T-cell (primary cell): ENCODE measurements at places on chromosomes 13 and 19.
A peak's percentile ranks its signal among the peaks of the same experiment; 100 is the strongest.

GRCh38 chr13:101474419-101474957, 22.0 kb downstream of the ITGBL1 start:
- no peak for DNase-seq

- DNase-seq, result no peak
These were observed 182.8 kb downstream of the FOXO1 start for GRCh38 chr13:40483601-40484000.

- no peak for DNase-seq
These were observed 2.1 kb downstream of the TEAD2 start for GRCh38 chr19:49359851-49360820.

- no peak for DNase-seq
These were observed 9.0 kb upstream of the USP29 start for GRCh38 chr19:57110592-57111328.

GRCh38 chr13:103638706-103639105, 572.5 kb upstream of the SLC10A2 start:
- no peak for DNase-seq

DNA sequence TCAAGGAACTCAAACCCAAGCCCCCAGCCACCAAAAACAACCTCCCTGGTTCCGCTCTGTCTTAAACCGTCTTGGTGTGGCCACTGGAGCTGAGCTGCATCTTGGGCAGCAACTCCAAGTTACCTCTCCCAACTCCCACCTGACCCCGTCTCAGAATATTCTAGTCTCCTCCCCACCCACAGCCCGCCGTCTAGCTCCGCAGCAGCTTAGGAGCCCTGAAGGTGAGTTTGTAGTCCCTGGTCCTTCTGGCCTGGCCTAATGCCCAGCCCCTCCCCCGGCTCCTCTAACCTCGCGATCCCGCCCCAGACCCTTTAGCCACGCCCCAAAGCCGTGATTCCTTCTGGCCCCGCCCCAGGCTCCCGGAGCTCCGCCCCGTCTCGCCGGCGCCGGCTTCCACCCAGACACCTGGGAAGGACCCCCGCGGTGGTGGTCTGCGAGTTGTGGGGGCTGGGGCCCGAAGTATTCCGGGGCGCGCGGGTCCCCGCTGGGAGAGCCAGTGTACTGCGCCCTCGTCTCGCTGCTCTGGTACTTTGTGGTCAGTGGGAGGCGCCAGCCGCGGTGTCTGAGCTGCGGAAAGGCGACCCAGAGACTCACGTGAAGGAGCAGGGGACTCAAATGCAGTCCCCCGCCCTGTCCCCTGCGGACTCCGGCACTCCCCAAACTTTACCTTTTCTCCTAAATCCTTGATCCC, 2.5 kb upstream of the LHB start:
- DNase-seq, result peak; percentile 56

- DNase-seq, result no peak
These were observed 844.9 kb downstream of the OLFM4 start for GRCh38 chr13:53873558-53873957.

- DNase-seq, result no peak
These were observed 1229.0 kb downstream of the PCDH9 start for GRCh38 chr13:66001140-66001539.

DNA sequence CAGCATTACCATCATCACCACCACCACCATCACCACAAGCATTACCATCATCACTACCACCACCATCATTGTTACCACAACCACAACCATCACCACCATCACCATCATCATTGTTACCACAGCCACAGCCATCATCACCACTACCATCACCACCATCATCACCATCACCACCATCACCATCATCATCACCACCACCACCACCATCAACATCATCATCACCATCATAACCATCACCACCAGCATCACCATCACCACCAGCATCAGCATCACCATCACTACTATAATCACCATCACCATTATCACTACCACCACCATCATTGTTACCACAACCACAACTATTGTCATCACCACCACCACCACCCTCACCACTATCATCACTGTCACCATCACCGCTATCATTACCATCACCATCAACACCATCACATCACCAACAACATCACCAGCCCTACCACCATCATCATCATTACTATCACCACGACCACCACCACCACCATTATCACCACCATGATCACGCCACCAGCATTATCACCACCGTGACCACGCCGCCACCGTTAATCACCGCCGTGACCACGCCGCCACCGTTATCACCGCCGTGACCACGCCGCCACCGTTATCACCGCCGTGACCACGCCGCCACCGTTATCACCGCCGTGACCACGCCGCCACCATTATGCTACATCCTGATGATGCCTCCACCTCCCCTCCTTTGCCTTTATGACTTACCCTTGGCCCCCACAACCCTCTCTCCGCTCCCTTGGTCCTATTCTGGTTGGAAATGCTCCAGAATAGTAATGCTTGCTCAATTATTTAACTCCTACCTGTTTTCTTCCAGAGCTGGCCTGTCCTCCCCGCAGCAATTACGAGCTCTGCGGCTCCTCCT, 10.0 kb upstream of the FXYD3 start:
- no peak for DNase-seq

- DNase-seq, result no peak
These were observed at the start of gene A1BG for GRCh38 chr19:58352760-58353671. Gene A1BG (minus strand): TSS chr19:58353492. CDS start chr19:58353437, 55 bp downstream.

GRCh38 chr13:27211771-27212364, 39.5 kb upstream of the RPL21 start:
- no peak for DNase-seq

GRCh38 chr13:45156565-45157361, 36.5 kb downstream of the GTF2F2 start:
- no peak for DNase-seq

GRCh38 chr13:33744589-33745369, 73.2 kb upstream of the RFC3 start:
- no peak for DNase-seq

GRCh38 chr19:13817615-13818371, 22.6 kb downstream of the ZSWIM4 start:
- no peak for DNase-seq

DNA sequence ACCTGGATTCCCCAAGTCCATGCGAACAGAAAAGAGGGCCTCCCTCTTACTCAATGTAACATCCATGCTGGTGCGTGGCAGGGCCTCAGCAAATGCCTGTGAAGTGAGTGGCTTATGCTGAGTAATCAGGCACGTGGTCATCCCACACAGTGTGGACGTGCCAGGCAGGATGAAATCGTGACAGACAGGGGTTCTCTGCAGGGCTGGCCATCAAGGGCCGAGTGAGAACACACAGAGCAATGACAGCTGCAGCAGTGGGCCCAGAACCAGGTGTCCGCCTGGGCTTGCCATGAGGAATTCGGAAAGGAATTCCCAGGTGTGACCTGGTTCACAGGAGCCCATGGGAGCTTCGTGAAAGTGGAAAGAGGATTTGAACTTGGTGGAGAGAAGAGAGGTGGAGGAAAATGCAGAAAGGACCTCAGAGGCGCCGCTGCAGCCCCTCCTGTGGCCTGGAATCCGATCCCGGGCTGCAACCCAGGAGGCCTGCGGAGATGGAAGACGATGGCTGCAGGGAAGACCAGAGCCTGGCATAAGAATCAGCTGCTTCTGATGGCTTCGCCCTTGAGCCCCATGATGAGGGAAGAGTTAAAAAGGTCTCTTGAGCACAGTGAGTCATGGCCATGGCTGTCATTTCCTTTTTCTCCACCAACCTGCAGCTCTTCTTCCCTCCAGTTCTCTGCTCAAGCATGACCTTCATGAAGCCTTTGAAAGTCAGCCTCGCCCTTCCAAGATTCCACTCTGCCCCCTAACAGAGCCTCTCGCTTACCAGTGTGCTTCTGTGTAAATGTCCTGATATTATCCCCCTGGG, 34.6 kb upstream of the SOX1 start:
- no peak for DNase-seq

DNA sequence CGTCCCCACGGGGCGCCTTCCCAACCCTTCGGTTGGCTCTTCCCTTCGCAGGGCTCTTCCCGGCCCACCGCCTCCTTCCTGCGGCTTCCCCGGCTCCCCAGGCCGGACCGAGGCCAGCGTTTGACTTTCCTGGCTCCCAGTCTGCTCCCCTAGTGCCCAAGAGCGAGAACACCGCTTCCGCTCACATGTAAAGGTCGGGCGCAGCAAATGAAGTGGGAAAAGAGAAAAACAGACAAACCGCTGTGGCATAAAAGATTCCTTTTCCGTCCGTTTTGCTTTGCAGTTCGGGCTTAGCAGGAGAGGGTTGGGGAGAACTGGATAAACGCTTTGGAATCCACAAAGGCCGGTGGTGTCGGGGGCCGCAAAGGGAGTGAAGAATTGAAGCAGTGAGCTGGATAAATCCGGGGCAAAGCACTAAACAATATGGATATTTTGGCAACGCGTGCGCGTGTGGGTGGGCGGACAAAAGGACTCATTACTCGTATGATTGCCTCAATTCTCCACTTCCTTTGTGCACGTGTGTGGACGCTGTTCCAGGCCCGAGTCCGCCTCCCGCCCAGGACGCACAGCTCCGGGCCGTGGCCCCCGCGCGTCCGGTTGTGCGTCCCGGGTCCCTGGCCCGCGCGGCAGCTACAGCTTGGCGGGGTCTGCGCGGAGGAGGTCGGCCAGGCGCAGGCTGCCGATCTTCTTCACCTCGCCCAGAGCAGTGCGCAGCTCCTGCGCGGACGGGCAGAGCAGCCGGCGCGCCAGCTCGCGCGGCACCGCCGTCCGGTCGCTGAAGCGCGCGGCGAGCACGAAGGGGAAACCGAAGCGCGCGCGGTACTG, 8.6 kb upstream of the CDX2 start:
- DNase-seq, result no peak

DNA sequence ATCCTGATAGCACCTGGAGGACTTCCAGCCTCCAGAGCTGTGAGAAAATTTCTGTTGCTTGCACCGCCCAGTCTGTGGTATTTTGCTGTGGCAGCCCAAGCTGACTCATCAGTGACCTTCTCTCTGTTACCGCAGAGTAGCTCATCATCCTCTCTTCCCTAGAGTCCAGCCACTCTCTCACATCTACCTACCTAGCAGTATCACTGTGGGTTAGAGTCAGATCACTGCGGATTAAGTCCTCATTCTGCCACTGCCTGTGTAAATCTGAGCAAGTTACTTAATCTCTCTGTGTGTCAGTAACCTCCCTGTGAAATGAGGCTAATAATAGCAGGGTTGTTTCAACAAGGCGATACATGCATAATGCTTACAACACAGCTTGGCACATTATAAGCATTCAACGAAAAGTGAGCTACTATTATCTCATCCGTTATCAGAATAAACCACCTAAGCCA, 40.3 kb upstream of the USPL1 start:
- DNase-seq, result no peak

DNA sequence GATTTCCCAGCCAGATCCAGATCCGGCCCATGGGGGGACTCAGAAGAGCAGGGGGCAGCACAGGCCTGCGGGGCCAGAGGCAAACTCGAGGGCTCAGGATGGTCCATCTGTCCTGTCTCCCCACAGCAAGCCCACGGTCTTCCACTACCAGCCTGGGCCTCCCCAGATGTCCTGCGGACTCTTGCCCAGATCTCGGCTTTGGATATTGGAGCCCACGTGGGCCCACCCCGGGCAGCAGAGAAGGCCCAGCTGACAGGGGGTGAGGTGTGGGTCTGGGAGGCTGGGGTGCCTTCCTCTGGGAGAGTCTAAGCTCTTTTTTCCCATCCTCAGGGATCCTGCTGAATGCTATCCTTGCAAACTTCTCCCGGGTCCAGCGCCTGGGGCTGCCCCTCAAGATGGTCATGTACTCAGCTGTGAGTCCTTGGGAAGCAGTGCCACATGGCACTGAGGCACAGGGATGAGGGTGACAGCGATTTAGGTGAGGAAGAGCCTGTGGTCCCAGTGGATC, 3.4 kb downstream of the ACP4 start:
- DNase-seq, result no peak

GRCh38 chr13:43009506-43009905, 13.9 kb upstream of the DNAJC15 start:
- DNase-seq, result no peak

DNA sequence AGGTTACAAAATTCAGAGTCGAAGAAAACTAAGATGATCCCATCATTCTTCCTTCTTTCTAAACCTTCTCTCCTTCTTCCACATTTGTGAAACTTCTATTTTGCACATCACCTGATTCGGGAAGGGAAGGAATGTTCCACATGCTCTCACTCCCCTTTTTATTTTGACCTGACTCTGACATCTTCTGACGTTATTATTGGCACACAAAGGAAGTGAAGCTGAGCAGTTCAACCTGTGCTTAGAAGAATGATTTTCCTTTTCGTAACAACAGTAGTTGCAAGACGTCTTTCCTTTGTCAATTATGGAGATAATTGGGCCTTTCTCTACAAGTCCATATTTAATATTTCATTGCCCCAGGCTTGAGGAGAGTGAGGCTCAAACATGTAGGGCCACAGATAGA, 18.0 kb downstream of the FAM124A start:
- DNase-seq, result no peak

- DNase-seq, result no peak
These were observed 2.9 kb downstream of the KASH5 start for GRCh38 chr19:49390929-49391359.

DNA sequence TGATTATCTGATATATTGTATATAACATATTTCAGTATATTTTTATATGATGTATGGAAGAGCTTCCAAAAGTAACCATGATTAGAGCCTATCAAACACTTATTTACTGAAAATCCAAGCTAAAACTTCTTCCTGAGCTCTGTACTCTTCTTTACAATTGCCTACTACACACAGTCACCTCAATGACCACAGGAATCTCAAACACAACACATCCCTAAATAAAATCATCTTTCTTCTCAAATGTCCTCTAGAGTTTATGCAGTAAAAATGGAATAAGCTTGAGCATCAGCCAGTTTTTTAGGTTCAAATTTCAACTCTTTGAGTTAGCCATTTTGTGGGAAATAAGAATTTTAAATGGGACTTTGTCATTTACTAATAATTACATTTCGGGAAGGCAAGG, 102.6 kb upstream of the FNDC3A start:
- DNase-seq, result no peak

- DNase-seq, result no peak
These were observed 12.4 kb downstream of the CEBPG start for GRCh38 chr19:33385956-33386355.

GRCh38 chr19:31513841-31514240, 164.6 kb upstream of the TSHZ3 start:
- no peak for DNase-seq

- no peak for DNase-seq
These were observed 505 bp downstream of the PAF1 start for GRCh38 chr19:39390451-39390750.

- no peak for DNase-seq
These were observed 55.2 kb downstream of the ELF1 start for GRCh38 chr13:40963927-40964326.

DNA sequence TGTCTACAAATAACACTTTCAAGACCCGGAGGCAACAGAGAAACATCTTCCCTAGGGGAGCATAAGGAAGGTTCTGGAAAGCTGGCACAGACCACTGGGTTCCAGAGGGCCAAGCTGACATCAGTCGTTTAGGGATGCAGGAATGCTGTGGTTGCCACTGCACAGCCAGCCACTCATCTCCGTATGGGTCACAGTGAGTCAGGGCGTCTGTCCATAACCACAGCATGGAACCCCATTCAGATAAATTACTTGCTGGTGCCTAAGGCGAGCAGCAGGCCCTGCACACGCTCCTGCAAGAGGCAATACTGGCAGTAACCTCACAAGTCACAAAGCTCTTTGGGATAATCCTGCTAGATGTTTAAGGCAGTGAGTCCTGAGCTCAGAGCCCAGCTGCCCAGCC, 140.9 kb upstream of the UBL3 start:
- no peak for DNase-seq

GRCh38 chr19:47152205-47152604, 21.6 kb downstream of the SAE1 start:
- DNase-seq, result no peak

- no peak for DNase-seq
These were observed 520.3 kb downstream of the DIAPH3 start for GRCh38 chr13:59643364-59643841.

GRCh38 chr19:46049597-46049996, 8.8 kb upstream of the IGFL4 start:
- DNase-seq, result no peak
